ENCODE measurements at places on chromosomes 3 and 15.
A peak's percentile ranks its signal among the peaks of the same experiment; 100 is the strongest.

DNA sequence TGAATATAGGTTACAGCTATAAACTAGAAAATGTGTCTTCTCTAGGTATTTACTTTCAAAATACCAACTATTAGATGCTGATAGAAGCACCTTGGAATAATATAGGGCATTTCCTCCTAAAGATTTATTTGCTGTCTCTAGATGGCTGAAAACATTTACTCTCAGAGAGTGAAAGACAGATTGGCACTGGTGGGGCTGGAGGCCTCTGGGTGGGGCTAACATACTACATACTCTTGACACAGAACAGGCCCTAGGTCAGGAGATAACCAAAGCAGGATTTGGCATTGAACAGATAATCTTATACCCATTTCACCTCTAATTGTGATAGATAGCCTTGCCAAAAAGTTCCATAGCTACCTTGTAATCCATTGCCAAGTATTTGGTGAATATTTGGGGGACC, 253.3 kb upstream of the TBC1D5 start:
- no peak for DNase-seq

DNA sequence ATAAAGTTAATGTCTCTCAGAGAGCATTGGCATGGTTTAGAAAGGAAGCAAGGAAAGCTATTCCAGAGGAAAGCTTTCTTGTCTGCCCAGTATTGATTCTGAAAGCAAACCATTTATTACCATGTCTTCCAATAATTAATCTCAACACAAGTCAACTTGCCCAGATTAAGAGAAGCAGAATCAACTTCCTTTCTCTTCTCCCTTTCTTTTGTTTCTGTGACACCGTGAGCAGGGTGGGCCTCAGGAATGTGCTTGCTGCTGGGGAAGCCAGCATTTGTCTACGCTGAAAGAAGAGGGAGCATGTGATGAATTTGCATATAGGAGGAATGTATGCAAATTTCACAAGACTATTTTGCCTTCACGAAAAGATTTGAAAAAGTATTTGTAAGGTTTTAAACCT, 368.6 kb upstream of the ROPN1 start:
- DNase-seq = no peak

DNA sequence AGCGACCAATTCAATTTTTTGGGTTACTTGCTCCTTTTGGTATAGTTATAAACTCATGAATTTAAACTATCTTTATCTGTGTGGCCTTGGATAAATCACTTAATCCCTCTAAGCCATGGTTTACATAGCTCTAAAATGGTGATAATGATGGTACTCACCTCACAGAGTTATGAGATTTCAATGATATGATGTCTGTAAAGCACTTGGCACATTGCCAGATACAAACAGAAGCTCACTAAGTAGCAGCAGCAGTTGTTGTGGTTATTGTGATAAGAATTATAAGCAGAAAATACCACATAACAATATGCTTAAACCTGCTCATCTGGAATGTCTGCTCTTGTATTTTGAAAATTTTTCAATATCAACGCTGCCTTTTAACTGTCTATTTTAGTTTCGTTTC, 185.1 kb upstream of the SNTN start:
- no peak for DNase-seq

DNA sequence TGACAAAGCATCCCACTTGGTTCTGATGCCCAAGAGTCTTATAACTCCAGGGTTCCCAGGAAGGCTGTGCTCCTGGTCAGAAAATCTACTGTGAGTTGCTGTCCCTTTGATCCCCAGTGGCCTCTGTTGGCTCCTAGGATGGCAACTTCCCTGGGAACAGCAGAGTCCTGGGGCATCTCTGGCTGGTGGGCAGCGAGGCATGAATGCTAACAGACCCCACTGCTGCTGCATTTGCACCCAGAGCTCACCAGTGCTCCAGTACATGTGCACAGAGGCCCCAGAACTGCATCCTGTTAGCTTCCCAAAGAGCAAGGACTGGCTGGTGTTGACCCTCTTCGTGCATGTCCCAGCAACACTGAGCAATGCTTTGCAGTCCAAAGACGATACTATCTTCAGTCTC, 15.7 kb downstream of the CAV3 start:
- DNase-seq = no peak

DNA sequence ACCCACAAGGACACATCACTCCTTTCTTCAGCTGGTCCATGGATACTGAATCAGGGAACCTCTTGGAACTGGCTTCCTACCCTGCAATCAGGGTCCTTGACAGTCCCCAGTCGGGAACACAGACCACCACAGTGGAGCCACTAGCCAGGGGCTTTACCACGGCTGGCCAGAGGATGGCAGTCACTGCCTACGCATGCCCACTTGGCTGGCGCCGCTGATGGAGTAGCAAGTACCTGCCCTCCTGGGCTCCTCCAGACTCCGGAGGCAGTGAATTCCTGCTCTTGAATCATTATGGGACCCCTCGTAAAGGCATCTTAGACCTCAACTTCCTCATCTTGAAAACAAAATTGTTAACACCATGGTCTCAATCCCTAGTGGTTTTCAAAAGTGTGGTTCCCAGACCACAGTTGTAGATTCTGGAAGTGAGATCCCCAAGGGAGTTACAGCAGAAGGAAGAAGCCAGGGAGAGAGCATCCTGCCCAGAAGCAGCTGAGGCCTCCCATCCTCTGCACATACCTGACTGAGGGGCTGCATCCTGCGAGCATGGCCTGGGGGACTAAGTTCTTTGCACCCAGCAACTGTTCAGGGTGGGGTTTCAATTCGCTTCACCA, 9.1 kb upstream of the SKIC8 start:
- no peak for DNase-seq

DNA sequence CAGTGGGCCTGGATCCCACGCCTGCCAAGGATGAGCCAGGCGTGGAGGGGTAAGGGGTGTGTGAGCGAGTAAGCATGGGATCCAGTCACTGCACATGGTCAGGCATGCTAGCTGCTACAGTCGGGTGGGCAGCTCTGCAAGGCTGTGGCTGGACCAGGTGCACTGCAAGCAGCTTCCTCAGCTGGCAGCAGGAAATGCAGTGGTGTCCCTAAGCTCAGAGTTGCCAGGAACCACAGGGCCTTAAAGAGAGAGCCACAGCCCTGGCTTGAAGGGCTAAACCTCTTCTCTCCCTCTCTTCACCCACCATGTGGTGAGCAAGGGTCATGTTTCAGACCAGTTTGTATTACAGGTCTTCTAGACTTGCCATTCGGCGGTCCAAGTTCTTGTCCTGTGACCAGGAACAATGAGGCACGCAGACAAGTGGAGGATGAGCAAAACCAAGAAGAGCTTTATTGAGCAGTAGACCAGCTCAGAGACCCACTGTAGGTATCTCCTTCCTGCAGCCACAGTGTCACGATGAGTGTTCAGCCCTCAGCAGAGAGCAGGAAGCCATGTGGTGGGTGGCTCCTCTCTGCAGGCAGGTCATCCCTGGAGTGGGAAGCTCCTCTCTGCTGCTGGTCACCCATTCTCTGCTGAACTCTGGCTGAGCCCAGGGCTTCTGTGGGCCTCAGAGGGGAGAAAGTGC, 511.9 kb downstream of the PYDC2 start:
- no peak for DNase-seq

DNA sequence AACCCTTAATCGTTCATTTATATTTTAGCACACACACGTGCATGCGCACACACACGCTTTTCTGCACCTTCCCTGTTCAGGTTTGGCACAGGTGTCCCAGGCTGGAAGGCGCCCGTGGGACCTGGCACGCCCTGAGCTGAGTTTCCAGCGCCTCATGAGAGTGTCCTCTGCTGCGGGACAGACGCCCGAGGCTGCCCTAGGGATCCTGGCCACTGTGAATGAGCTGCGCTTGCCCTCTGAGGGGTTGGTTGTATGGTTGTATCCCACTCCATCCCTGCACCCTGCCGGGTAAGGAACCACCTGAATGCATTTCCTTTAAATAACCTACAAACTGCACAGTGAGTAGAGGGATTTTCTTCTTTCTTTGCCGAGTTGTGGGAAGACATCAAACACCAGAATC, 12.2 kb upstream of the MEX3B start:
- DNase-seq = no peak

DNA sequence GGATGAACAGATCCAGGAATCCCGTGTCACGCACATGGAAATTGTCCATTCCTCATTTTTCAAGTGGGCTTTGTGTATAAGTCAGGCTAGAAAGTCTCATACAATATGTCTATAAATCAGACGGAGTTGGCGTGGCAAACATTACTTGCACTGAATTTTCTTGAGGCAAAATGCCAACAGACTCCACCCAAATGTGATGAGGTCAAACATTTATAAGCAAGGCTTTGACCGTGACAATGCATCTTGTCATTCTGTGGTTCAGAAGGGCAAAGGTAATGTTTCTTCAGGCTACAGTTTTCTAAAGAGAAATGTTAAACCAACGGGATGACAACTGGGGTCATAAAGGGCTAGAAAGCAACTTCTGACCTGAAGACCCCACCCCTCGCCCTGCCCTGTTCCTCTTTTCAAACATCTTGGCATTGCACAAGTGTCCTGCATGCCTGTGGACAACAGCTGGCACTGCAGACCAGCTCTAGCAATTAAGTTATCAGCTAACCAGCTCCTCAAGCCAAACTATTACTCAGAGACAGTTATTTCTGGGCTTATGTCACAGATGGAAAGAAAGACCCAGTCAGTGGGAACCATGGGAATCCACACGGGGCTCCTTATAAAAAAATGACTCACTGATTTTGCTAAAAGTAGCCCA, 36.5 kb upstream of the SPTBN5 start:
- no peak for DNase-seq

GRCh38 chr3:50551681-50552435, 15.7 kb downstream of the C3orf18 start:
- no peak for DNase-seq

- no peak for DNase-seq
These were observed 60.0 kb downstream of the PIK3CB start for GRCh38 chr3:138774529-138775253.

DNA sequence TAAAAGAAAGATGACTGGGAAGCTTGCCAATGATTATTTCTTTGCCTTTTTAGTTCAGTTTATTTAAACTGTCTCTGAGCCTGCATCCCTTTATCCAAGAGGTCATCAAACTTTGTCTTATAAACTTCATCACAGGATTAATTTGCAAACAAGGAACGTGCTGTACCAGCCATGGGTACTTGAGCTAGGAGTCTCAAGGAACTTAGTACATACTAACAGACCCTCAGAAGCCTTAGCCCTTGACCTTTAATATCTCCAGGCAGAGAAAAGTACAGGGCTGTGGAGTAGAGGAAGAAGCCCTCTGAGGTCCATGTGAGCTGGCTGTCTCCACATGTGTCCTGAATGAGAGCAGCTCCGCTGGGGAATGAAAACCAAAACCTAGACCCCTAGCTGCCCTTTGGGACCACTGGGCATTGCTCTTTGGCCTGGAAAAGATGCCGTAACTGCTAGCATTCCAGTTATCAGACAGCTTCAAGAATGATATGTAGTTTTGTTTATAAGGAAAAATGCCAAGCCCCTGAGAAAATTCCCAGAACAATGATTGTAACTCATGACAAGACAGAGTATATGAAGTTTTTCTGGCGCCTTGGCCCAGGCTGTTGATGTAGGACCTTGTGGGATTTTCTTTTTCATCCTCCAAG, 92.1 kb downstream of the ASB7 start:
- no peak for DNase-seq

DNA sequence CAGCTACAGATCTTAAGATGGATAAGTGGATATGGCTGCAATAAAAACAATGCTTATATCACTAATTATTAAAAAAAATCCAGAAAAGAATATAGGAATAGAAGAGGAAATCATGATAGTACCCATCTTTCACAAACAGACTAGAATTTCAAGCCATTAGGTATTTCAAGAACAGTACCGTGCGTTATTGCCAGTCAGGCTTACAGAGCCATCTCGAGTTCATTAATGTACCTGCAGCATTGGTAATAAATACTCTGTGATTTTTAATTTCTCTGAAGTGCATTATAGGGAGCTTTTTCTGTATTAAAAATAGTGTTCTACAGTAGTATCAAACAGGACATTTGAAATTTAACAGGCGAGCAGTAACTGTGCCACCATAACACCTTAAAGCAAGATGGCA, 35.7 kb downstream of the ST3GAL6 start:
- DNase-seq = no peak

GRCh38 chr15:84749111-84749991, 959 bp downstream of the ZNF592 start:
- peak; percentile 15 for DNase-seq

DNA sequence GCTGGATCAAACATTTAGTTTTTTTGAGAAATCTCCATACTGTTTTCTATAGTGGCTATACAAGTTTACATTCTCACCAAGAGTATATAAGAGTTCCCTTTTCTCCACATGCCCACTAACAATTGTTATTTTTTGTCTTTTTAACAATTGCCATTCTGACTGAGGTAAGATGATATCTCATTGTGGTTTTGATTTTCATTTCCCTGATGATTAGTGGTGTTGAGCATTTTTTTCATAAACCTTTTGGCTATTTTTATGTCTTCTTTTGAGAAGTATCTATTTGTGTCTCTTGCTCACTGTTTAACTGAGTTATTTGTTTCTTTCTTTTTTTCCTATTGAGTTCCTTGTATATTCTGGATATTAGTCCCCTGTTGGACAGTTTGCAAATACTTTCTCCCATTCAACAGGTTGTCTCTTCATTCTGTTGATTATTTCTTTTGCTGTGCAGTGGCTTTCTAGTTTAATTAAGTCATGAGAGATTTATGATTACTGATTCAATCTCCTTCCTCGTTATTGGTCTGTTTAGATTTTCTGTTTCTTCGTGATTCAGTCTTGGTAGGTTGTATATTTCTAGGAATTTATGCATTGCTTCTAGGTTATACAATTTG, 6.7 kb upstream of the RNF13 start:
- no peak for DNase-seq

All from activated CD4-positive, alpha-beta T cell treated with anti-CD3 and anti-CD28 coated beads for 1 hour (primary cell).